AG10803 (cell line): ENCODE measurements at places on chromosomes 11 and 22.
A peak's percentile ranks its signal among the peaks of the same experiment; 100 is the strongest.

- no peak for DNase-seq
Observed at GRCh38 chr22:45230026-45230721, 10.5 kb downstream of the KIAA0930 start.

DNA sequence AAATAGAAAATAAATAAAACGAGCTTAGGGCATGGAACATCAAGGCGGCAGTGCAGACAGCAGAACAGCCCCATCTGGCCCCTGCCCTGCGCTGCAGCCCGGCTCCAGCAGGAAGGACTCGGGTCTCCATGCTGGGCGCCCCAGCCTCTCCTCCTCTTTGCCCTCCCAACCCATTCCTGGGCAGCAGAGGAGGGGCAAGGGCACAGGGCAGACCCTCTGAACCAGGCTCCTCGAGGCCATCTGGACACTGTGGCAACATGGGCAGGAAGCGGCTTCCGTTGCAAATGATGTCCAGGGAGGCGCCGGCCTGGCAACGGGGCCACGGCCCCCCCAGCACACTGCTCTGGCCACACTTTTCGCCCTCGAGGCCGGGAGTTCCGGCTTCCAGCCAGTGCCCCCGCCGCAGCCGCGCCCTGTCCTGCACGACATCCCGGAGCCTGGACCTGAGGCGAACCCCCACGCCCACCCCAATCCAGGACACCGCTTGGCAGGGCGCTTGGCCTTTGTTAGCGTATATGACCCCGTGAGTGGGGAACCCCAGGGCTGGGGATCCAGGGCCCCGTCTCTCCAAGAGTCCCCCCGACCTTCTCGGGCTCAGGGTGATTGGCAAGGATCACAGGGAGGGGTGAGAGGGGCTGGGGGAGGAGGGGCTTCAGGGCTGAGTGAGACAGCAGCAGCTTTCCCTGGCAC lies 192.1 kb downstream of the IGLL1 start:
- DNase-seq = no peak

DNA sequence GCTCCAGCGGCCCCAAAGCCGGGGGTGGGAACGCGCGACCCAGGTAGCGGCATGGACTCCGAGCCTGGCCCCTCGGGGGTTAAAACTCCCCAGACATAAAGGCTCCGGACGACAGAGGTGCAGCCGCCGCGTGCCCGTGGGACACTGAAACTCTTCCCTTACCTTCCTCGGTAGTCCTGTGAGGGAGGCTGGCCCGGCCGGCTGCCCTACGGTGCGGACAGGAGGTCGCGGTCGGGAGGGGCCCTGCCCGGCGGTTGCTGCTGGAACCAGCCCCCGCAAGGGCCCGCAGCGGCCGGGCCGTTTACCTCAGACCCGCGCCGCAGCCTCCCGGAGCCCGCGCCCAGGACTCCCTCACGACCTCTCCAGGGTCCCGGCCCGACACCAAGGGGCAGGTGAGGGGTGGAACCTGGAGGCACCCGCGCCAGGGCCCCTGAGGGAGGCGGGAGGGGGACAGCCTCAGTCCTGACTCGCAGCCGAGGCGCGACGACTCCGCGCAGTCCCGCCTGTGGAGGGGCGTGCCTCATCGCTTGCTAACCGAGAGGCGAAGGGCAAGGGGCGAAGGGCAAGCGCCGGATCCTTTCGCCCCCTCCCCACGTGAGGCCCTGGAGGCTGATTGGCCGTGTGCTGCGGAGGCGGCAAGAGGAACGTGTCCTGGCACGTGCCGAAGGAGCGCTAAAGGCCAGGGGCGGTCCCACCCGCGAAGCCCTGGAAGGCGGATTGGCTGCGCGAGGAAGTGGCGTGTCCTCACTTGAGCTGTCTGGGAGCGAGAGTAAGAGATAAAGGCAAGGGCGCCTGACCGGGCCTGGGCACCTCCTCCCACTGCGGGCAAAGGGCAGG lies at the start of gene UPB1:
Gene UPB1 (plus strand): TSS at position 805 of the 837 bp plus-strand sequence. CDS start 72 bp downstream, outside the sequence.
- no peak for DNase-seq

DNA sequence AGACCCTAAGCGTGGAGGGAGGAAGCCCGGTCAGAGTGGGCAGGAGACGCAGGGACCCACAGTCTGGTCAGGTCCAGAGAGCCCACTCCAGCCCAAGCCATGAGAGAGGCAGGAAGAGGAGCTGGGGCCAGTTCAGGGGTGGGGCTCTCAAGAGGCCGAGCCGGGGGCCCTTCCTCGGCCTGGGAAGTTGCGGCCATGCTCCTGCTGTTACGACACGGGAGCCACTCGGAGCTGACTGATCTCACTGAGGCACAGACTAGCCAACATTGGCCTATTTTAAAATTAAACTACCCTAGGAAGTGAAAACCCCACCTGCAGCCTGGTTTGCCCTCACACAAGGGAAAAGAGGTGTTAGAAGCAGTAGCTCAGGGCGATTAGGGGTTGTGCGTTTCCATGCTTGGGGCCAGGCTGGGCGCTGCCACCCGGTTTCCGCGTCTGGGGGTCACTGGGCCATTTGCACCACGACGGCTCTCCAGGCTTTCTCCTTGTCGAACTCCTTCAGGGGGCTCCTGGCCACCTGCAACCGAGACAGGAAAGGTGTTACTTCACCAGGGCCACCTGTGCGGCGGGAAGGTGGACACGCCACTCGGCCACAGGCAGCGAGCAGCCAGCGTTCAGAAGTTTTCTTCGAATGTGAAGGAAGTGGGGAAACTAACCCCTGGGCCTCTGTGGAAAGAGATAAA lies 3.2 kb upstream of the TTLL8 start:
- DNase-seq = no peak

GRCh38 chr11:100574894-100575769 lies 112.0 kb upstream of the ARHGAP42 start:
- DNase-seq = peak; percentile 10

- no peak for DNase-seq
Observed at GRCh38 chr11:60717956-60718355, 6.6 kb upstream of the MS4A18 start.

DNA sequence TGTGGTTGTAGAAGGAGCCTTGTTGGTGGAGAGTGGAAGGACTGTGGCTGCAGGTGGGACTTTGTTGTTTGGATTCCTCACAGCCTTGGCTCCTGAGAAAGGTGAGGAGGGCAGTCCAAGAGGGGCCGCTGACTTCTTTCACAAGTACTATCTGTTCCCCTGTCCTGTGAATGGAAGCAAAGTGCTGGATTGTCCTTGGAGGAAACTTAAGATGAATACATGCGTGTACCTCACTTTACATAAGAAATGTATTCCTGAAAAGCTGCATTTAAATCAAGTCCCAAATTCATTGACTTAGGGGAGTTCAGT lies 2.4 kb downstream of the FUT4 start:
- no peak for DNase-seq

- peak; percentile 30 for DNase-seq
Observed at GRCh38 chr11:112564228-112564955, 303.7 kb upstream of the PLET1 start.

DNA sequence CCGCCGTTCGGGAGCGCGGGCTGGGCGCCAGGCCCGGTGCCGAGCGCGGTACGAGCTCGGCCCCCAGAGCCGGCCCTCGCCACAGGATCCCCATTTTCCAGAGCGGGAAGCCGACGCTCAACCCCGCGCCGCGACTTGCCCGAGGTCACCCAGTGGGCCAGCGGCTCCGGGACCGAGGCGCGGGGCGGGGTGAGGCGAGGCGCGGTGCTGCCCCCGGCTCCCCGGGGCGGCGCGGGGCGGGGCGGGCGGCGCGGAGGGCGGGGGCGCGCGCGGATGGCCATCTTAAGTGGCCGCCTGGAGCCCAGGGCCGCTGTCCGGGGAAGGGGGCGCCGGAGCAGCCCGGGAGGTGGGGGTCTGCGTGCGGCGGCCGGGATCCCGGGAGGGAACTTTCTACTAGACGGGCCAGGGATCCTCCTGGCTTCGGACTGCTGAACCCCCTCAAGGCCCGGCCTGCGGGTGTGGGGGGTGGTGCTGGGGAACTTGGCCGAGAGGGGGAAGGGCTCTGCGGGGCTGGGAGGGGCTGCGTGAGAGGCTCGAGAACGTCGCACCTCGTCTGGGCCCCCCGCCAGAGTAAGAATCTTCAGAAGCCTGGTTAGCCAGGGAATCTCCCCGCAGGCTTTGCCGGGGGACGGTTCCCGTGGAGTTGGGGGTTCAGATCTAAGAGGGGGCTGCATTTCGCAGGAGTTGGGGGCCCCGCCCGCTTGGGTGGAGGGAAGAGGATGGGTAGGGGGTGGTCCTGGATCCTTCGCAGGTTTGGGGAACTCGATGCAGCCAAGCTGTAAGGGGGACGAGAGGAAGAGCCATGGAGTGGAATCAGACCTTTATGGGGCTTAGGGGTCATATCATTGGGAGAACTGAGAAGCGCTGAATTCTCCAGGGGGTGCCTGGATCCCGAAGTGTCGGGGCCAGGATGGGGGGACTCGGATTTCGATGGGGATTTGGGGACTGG lies 678 bp upstream of the INPPL1 start:
- peak; percentile 70 for DNase-seq

DNA sequence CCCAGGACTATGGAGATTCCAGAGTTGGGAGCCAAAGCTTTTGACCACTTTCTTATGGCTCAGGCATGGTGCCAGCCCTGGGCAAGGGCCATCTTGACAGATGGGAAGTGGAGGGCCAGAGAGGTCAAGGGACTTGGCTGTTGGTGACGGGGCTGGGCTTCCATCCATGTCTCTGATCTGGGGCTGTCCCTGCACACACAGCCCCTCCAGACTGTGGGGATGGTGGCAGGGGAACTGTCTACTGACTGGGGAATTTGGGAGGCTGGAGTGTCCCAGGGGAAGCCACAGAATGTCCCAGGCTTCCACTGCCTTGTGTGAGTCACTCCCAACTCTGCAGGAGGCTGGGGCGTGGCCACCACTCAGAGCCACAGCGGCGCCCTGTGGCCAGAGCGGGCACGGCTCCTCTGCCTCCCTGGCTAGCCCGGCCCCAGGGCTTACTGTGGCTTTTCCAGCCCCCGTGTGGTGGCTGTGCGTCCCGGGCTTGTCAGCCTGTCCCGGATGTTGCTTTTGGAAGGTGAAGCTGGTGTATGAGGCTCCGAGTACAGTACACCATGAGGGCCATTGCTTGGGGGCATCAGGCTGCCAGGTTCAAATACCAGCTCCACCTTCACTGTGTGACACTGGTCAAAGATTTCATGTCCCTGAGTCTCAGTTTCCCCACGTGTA lies 19.6 kb downstream of the C22orf23 start:
- DNase-seq = peak; percentile 91

GRCh38 chr11:41955066-41955465 lies 495.6 kb upstream of the LRRC4C start:
- no peak for DNase-seq

DNA sequence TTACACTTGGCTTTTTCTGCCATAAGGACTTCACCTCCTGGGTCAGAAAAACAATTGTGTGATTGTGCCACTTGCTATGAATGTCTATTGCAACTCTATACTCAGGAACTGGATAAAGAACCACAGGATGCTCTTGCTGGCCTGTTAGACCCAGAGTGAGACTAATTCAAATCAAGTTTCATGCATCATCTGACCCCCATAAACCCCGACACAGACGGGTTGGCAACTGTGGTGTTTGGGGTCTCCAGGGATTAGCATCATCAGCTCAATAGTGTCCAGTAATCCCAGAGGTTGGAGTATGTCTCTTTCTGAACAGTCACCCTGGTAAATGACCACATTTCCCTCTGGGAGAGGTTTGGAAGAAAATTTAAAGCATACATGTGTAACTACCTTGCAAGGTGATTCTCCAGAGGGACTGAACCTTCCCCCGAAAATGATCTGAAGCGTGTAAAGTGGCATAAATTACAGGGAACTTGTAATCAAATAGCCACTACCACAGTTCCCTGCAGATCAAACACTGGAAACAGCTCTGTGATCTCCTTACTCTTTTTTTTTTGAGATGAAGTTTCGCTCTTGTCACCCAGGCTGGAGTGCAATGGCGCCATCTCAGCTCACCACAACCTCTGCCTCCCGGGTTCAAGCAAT lies 1097.6 kb downstream of the TBC1D22A start:
- DNase-seq = no peak

DNA sequence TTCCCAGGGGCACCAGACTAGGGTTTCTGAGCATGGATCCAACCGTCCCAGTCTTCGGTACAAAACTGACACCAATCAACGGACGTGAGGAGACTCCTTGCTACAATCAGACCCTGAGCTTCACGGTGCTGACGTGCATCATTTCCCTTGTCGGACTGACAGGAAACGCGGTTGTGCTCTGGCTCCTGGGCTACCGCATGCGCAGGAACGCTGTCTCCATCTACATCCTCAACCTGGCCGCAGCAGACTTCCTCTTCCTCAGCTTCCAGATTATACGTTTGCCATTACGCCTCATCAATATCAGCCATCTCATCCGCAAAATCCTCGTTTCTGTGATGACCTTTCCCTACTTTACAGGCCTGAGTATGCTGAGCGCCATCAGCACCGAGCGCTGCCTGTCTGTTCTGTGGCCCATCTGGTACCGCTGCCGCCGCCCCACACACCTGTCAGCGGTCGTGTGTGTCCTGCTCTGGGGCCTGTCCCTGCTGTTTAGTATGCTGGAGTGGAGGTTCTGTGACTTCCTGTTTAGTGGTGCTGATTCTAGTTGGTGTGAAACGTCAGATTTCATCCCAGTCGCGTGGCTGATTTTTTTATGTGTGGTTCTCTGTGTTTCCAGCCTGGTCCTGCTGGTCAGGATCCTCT lies 709 bp downstream of the MRGPRX4 start:
- no peak for DNase-seq

DNA sequence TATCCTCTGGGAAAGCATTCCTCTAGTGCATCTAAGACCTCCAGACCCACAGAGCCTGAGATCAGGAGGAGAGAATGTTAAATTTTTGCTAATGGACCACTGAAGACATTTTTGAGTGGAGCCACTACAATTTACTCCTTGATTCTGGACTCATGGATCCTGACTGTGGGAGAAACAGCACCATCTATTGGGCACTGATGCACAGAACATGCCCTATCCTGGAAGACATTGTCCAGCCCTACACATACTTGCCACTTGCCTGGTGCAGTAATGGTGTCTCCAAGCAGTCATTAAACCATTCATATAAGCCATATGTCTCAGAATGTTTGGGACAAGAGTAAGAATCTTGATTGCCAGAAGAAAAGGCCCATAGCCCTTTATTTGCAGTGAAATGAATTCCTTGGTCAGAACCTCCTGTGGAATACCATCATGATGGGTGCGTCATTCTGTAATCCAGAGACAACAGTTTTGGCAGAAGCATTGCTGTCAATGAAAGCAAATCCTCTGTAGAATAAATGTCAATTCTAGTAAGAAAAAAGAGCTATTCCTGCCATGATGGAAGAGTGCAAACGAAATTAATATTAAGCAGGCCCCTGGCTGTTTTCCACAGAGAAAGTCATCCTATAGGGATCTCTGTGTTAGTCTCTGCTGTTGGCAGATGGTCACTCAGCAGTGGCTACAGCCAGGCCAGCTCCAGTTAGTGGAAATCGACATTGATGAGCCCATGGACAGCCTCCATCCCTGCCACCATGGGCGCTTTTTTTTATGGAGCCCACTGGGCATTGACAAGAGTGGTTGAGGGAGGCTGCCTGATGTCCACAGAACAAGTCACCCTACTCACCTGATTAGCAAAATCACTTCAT lies 43.5 kb downstream of the GGTLC2 start:
- DNase-seq = peak; percentile 57

- peak; percentile 37 for DNase-seq
Observed at GRCh38 chr11:74141241-74141695, 29.5 kb downstream of the C2CD3 start.
